ENCODE measurements at places on chromosomes 7 and 10.
A peak's percentile ranks its signal among the peaks of the same experiment; 100 is the strongest.

DNA sequence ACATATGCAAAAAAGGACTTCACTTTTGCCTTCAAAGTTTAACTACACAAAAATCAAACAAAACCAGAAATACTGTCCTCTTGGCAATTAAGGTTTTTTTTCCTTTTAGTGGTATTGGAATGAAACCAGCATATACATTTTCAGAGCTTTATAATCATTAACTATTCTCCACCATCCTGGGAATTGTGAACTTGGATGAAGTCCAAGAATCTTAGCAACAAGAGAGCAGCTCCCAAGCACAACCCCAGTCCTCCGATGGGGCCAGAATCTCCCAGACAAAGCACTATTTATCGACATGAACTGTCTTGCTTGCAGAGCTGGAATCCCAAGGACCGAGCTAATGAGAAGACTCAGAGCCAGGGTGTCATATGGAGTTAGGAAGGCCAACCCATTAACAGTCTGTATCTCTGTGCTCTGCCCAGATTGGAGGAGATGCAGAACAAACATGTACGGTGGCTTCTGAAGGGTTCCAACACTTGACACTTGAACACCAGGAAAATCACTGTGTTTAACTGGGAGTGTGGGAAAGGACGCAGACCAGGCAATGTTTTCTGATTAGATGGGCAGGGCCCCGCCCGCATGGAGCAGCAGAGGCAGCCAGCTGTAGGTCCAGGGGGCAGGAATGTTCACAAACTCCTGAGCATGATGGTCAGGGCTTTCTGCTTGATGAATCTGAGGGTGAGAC, 35.5 kb downstream of the PPP1R3C start:
- peak; percentile 61 for DNase-seq

DNA sequence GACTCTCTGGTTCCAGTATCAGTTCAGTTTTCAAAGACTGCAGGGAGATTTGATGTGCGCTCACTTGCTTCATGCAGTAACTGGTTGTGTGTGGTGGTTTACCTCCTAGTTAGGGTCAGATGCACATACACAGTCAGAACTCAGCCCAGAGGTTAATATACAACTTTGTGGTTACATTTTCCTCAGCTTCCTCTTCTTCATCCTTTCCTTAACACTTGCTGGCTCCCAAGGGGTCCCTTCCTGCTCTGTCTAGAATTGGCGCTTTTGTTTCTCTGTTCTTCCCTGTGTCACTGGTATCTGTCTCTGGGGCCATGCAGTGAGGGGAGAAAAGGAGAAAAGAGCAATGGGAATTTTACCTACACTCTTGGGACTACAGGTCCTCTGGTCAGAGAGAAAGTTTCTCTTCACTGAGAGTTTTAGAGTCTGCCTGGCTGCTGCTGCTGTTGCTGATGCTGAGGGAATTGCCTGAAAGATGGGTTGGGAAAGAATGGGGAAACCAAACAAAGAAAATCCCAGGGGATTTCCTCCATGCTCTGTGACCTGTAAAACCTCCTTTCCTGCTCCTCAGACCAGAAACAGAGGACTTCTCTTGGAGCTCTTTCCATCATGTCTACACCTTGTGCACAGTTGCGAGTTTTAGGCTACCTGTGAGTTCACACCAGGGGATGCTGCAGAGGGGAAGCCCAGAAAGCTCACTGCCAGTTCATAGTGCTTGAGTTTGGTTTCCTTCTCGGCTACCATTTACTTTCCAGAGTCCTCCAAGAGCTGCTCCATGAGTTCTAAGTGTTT, 74.6 kb downstream of the WDFY4 start:
- DNase-seq, result no peak

DNA sequence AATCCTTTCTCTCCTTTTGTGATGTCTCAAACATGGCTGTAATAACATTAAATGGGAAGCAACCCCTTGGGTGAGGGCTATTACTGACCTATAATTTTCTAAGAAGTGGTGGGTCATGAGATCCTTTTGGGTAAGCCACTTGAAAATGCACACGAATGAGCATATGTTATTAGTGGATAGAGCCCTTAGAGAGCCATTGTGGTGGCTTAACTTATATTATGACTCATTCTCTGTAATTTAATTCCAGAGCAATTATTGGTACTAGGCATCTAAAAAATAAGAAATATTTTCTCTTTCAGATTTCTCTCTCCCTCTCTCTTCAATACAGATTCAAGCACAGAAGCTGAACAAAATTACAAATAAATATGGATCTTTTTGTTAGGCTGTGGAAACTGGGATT, 1177.4 kb upstream of the PHF14 start:
- DNase-seq, result no peak

- no peak for DNase-seq
Observed at GRCh38 chr10:79269969-79270368, 77.3 kb upstream of the PPIF start.

DNA sequence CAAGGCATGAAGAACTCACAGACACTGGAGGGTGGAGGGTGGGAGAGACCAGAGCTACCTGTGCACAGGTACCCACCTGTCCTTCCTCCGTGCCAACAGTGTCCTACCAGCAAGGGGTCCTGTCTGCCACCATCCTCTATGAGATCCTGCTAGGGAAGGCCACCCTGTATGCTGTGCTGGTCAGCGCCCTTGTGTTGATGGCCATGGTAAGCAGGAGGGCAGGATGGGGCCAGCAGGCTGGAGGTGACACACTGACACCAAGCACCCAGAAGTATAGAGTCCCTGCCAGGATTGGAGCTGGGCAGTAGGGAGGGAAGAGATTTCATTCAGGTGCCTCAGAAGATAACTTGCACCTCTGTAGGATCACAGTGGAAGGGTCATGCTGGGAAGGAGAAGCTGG, 21.8 kb downstream of the PRSS2 start:
- DNase-seq, result no peak

DNA sequence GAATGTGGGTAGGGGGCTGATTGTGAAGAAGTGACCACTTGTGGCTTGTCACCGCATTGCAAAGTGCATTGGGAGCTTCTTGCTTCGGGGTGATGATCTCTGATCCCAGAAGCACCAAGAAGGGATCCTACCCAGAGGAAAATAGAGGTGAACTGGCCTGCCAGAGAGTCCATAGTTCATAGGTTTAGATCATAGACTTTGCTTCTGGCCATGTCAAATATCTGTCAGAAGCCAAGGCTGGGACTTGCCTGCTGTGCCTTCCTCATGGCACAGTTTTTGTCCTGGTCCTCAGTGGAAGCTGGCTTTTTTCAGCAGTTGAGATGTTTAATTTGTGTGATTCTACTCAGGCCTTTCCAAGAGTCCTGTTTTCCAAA, 1.1 kb downstream of the ZSWIM8 start:
- DNase-seq, result no peak

DNA sequence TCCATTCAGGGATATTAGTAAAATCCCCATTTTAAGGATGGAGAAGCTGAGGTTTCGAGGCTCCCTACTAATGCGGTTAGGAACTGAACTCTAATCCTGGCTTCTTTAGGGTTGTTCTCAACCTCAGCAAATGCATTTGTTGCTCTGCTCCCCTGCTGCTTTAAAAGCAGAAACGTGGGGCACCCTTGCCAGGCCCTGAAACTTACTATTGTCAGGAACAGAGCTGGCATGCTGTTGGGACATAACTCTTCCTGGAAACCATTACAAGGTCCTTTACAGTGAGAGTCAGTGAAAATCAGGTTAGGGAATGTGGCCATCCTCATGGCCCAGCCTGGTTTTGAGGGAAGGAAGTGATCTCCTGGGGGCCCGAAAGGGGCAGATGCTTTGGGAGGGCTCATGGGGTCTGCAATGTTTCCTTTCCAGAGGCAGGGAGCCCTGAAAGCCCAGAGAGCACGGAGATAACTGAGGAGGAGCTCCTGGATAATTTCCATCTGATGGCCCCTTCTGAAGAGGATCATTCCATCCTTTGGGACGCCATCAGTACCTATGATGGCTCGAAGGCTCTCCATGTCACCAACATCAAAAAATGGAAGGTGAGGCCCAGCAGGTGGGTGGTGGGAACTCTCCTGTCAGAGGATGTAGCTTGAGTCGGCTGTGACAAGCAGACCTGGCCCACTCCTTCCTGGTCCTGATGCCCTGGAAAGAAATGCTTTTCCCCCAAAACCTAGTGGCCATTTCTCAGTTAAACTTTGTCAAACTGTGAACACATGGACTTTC, 2.0 kb downstream of the IGFBP1 start:
- DNase-seq, result no peak

DNA sequence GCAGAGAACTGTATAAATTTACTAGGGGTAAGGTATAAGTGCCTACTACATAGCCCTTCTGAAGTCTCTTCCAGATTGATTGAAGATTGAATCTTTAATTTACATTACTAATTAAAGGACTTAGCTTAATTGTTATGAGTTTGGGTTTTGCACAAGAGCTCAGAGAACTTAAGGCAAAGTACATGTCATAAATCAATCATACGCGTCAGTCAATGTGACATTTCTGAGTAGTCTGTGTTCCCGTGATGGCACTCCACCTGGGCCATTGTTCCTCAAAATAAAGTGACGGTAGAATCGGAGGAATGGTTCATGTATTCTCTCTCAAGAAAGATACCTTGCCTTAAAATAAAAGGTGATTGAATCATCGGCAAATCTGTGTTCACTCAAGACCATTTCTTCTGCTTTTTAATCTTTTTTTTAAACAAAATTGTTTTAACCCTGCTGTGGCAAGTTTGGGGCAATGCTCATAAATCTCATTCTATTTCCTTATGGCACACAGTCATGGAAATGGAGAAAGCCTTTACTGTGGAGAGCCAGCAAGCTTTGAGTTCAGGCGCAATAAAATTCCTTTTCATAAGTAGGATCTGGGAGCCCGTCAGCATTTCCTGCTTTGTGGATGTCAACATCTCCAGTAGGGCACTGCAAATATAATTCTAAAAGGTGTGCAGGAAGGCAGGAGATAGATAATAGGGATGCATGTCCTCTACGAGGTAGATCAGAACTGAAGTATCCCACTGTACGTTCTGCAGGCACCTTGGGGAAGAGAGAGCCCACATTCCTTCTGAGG, 427.4 kb downstream of the GATA3 start:
- no peak for DNase-seq

DNA sequence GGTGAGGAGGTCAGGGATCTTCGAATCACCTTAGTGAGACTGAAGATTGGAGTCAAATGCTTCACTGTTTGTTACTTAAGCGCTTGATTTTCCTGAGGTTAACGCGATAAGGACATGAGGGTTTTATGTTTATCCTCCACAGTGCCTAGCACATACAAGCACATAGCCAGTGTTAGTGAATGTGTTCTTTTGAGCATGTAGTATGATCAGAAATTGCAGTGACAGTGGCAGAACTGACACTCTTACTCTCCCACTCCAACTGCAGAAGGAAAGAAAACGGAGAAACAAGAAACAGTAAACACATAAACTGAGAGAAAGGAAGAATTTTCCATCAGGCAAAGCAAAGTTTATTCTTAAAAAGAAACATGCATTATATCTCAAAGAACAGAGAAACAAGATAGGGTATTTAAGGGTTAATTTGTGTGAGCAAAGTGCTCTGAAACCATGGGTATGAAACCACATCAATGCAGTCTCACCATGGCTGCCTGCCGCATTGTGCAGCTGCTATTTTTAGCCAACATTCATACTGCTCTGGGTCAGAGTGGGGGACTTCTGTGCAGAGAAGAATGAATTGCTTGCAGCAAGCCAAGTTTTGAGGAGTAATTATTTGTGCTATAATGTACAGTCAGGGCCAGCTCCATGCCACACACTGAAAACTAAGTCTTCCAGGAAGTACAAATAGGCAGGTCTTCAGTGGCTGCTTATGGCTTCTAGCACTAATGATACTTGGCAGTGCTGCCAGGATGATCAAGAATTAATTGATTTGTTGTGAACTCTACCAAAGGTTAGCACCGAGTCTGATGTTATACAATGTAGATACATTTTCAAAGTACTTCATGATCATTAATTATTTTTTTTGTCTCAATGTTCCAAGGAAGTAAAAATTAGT, 152.0 kb downstream of the MACC1 start:
- no peak for DNase-seq
